ENCODE measurements at places on chromosomes 5 and 9. TPM values are rescaled to one million over a fixed set of nuclear protein-coding genes. Genes with fewer than 3 reads are reported as not detected.

- DNase-seq = peak; percentile 31
These were observed 137.2 kb downstream of the MTX3 start for GRCh38 chr5:79853676-79854418.

DNA sequence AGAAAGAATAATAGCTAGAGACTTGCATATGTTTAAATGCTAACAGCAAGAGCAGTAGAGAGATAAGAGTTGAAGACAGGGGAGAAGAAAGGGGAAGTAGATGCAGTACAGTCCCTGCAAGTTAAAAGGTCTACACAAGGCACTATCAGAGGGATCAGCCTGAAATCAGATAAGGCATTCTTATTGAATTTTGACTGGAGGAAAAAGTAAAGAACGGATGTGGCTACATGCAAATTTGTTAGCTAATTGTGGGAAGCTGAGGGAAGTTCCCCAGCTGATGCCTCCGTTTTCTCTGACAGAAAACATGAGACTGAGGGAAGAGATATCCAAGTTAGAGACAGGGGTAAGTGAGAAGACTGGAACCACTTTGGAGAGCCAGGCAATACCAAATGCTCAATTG, 12.9 kb upstream of the RHOBTB3 start:
- peak; percentile 18 for DNase-seq

DNA sequence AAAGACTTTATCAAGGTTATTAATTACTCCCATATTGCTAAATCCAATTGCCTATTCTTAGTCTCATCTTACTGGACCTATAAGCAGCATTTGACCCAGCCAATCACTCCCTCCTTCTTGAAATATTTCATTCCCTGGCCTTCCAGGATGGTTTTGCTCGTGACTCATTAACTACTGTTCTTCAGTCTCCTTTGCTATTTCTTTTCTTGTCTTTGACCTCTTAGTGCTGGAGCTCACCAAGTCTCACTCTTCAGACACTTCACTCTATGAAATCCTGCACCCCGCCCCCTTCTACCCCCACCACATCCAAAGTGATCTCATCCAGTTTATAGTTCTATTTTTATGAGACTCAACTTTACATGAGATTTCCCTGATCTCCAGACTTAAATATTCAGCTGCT, 803.1 kb upstream of the WWC1 start:
- no peak for DNase-seq

GRCh38 chr9:127051881-127052595, 70.4 kb downstream of the ANGPTL2 start:
- DNase-seq = no peak

The CARD6 gene
- total RNA-seq = 1.9 TPM

GRCh38 chr5:176819476-176819875, 9.1 kb downstream of the UNC5A start:
- no peak for DNase-seq

The COL5A1 gene
- 0.24 TPM for total RNA-seq

The OR2V1 gene
- total RNA-seq = not detected

- no peak for DNase-seq
These were observed 278.3 kb upstream of the TUT7 start for GRCh38 chr9:86632537-86632936.

- DNase-seq = no peak
These were observed 94.6 kb downstream of the ALDH1A1 start for GRCh38 chr9:72858089-72858912.

DNA sequence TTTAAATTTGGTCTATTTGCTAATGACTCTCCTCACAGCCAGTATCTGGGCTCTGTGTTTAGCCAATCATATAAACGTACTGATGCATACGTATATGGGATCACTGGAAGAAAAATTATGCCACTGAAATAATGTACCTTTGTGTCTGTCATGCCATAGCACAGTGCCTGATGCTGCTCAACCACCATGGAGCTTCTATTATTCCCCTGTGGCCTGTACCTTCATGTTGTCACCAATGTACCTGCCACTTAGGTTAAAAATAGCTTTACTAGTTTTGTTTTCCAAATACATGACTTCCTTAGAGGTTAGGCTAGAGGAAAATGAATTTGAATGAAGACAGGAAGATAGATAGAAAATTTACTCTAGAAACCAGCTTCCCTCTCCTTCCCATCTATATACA, 34.6 kb downstream of the HACD4 start:
- DNase-seq = no peak

- no peak for DNase-seq
These were observed 388.0 kb downstream of the ACTL7B start for GRCh38 chr9:108467653-108468324.

The PCDHGB4 gene
- total RNA-seq = not detected

- DNase-seq = no peak
These were observed 141.8 kb downstream of the HSD17B3 start for GRCh38 chr9:96160168-96160567.

GRCh38 chr9:117169089-117169621, 245.7 kb downstream of the ASTN2 start:
- no peak for DNase-seq

DNA sequence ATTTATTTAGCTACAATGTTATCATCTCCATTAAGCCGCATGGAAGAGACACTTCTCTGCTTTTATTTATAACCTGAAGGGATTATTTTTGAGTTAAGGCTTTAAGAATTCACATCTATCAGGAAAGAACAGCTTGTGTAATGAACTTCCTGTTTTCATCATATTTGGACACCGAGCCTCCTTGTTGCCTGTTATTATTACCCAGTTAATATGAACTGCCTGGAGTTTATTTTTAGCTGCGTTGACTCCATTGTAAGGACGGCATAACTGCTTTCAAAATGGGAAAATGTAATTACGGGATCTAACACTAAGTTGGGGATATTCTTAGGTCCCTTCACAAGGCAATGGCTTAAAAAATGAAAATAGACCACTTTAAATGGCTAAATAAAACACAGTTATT, 89.0 kb upstream of the NR4A3 start:
- DNase-seq = no peak

- no peak for DNase-seq
These were observed 9.9 kb downstream of the GABBR2 start for GRCh38 chr9:98698856-98699255.

Data from activated naive CD8-positive, alpha-beta T cell treated with anti-CD3 and anti-CD28 coated beads for 36 hours (primary cell).